ENCODE measurements at places on chromosomes 2 and 18.

DNA sequence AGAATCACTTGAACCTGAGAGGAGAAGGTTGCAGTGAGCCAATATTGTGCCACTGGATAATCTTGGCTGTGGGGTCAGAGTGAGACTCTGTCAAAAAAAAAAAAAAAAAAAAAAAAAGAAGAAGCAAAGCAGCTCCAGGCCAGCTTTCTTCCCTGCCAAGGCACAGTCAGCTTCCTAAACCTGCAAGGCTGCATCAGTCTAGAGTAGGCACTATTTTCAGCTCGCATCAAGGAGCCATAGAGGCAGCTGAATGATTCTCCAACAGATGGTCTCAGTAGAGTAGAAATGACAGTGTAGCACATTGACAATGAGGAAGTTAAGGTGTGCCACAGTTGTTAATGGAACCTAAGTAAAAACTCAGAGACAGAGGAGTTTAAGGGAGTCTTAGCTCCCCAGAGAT, 35.6 kb downstream of the BMP10 start:
- DNase-seq, result no peak

- no peak for DNase-seq
These were observed 404.4 kb downstream of the TRIB2 start for GRCh38 chr2:13121096-13121495.

- DNase-seq, result no peak
These were observed 71.5 kb downstream of the THADA start for GRCh38 chr2:43524177-43524965.

- no peak for DNase-seq
These were observed 1.4 kb upstream of the UBXN4 start for GRCh38 chr2:135740206-135740605.

GRCh38 chr18:3293196-3293951, 31.4 kb downstream of the MYL12B start:
- DNase-seq, result no peak

GRCh38 chr2:64145119-64145518, 899 bp upstream of the PELI1 start:
- DNase-seq, result no peak

DNA sequence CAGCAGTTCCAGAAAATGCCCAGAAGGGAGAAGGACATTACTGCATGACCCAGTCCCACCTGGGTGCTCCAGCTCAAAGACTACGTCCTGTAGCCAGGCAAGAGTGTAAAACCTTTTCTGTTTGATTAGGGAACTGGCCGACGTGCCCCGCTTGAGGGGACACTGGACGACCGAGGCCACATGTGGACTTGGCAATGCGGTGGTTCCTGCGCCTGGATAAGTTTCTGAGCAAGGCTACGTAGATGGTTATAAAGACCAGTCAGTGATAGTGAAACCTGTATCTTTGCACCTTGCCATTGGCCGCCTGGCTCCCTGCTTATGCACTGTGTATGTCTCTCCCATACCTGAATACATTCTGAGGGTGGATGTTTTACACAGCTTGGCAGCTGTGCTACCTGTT, 567.0 kb upstream of the CRIM1 start:
- no peak for DNase-seq

DNA sequence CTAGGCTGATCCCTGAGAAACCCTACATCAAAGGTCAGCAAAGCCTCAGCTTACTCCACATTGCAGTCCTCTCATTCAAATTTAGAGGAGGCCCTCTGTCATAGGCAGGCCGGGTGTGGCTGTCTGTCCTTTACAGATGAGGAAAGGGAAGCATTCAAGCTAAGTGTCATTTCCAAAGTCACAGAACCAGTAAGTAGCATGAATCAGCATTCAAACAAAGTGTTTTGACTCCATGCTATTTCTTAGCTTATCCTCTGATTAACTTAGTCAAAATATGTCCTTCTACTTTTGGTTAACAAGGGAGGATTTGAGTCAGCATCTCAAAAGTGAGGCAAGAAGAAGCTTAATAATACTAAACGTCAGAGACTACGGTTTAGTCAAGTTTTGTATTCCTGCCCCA, 409.0 kb upstream of the POU3F3 start:
- DNase-seq, result no peak

GRCh38 chr2:5183031-5183430, 509.2 kb upstream of the SOX11 start:
- no peak for DNase-seq

- DNase-seq, result no peak
These were observed 1.6 kb downstream of the MTCL1 start for GRCh38 chr18:8706791-8707555.
